ENCODE measurements at places on chromosomes 2 and 18.

GRCh38 chr2:196934672-196935071 is 8.2 kb upstream of the PGAP1 start:
- no peak for DNase-seq

GRCh38 chr2:43605851-43606250 is 10.0 kb upstream of the THADA start:
- no peak for DNase-seq

- no peak for DNase-seq
Measured at GRCh38 chr2:241925821-241926441, 56.4 kb downstream of the RTP5 start.

DNA sequence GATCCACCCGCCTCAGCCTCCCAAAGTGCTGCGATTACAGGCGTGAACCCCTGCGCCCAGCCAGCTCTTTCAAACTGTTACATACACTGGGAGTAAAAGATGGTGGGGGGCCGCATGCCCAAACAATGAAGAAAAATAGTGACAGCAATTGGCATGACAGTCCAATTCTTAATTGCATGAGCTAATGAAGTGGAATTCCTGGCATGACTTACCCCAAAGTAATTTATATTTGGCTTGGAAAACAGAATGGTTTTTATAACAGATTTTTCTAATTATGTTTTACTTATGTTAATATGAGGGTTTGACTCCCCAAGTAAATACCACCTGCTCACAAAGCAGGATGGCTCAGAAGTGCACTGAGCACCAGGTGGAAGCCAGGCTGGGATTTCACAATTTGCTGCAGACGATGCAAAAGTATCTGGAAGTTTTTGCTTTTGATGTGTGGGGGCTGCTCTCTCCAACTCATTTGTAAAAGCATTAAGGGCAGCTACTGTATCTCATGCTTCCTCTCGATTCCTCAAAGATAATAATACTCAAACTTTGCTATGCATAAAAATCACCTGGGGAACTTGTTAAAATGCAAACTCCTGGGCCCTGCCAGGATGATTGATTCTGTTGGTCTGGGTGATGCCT is 24.0 kb upstream of the ATG16L1 start:
- no peak for DNase-seq

GRCh38 chr2:151030663-151031230 is 230.9 kb downstream of the RBM43 start:
- DNase-seq: no peak

DNA sequence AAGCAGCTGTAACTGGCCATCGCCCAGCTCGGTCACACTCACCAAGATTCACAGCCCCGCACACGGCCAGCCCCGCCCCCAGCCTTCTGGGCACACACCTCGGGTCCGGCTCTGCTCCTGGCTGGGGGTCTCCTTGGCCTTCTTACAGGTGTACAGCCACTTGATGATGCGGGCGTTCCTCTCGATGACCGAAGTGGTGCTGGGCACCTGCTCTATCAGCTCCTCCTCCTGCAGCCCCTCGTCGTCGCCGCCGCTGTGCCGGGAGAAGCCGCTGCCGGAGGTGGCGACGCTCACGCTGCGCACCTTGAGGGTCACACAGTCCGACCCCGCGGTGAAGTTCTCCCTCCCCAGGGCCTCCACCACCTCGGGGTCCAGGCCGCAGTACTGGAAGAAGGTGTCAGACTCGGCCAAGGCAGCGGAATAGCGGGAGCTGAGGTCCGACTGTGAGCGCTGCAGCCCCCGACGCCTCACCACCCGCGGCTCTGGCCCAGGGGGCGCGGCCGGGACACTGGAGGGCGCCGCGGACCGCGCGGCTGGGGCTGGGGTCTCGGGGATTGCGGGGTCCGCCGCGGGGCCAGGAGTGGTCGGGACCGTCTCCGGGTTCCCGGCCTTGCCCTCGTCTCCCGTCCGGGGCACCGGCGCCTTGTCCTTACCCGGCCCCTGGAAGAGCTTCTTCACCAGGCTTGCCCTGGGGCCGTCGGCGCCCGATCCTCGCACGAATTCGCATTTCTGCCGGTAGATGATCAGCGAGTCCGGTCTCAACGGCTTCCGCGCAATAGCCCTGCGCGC is 769 bp downstream of the FAM110C start:
- DNase-seq: no peak

DNA sequence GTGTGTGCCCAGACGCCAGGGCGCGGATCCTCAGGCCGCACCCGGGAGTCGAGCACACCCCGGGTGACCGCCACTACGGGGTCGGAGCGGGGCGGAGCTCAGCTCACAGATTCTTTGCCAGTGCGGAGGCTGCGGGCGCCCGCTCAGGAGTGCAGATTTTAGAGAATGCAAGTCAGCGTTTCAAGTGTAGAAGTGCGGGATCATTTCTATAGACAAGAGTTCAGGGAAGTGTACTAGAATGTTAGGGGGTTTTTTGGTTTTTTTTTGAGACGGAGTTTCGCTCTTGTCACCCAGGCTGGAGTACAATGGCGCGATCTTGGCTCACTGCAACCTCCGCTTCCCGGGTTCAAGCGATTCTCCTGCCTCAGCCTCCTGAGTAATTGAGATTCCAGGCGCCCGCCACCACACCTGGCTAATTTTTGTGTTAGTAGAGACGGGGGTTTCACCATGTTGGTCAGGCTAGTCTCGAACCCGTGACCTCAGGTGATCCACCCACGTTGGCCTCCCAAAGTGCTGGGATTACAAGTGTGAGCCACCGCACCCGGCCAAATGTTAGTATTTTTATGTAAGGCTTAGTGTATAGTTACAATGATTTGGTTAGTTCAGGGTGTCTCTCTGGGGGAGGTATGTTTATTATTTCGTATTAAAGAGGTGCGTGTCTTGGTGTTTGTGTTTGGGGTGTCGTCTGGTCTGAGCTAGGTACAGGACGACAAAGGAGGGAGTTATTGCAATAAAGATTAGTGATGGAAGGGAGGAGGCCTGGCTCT is 619 bp upstream of the FAM168B start:
- no peak for DNase-seq

GRCh38 chr2:235729557-235729947 is 235.7 kb downstream of the AGAP1 start:
- no peak for DNase-seq
